ENCODE measurements at places on chromosomes 5 and 9. TPM values are rescaled to one million over a fixed set of nuclear protein-coding genes. Genes with fewer than 3 reads are reported as not detected.

- peak; percentile 59 for DNase-seq
These were observed at the start of gene GDA for GRCh38 chr9:72149231-72149975. TSS of gene GDA (plus strand) at chr9:72149440. CDS start at chr9:72149560, 120 bp downstream.

- DNase-seq, result peak; percentile 62
These were observed at the start of gene CCL28 for GRCh38 chr5:43412156-43412555. TSS of gene CCL28 (minus strand) at chr5:43412391. CDS start at chr5:43412316, 75 bp downstream.

DNA sequence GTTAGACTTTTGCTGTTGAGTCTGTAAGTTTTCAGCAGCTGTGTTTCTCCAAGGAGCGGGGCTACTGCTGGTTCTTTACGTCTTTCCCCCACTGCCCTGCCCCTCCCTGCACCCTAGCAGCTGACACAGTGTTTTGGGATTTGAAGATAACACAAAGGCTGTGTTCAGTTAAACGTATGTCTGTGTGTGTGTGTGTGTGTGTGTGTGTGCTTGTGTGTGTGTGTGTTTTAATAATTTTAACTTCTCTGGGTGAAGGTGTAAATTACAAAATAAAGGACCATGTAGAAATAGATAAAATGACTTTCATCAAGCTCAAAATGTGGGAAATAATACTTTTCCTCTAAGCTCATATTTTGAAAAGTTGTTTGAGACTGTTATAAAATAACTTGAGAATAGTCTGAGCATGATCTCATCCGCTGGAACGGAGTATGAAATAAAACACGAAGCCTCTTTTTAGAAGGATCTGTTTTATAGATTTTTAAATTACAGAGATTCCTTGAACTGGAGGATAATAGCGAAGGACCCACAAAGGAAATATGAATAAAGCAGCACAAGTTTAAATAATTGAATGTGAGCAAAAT lies 10.9 kb downstream of the ABL1 start:
- peak; percentile 46 for DNase-seq

Gene WHRN
- 10.2 TPM for polyA plus RNA-seq

Gene LHX2
- polyA plus RNA-seq, result 0.12 TPM

Gene TCERG1
- polyA plus RNA-seq, result 93.1 TPM

Gene ARHGEF28
- 16.6 TPM for polyA plus RNA-seq

Gene FOXI1
- 0.03 TPM for polyA plus RNA-seq

All from large intestine (tissue), 12 donors.